ENCODE measurements at places on chromosomes 1 and 21. TPM values are rescaled to one million over a fixed set of nuclear protein-coding genes. Genes with fewer than 3 reads are reported as not detected.

The SLC1A7 gene
- 0.19 TPM for polyA plus RNA-seq

The S100A3 gene
- 5.2 TPM for polyA plus RNA-seq

The NTNG1 gene
- not detected for polyA plus RNA-seq

The CBR3 gene
- 4.2 TPM for polyA plus RNA-seq

The AMY2A gene
- not detected for polyA plus RNA-seq

The LMOD1 gene
- 14.5 TPM for polyA plus RNA-seq

The ZBTB17 gene
- 26.5 TPM for polyA plus RNA-seq

The GBP7 gene
- not detected for polyA plus RNA-seq

The GJA9 gene
- polyA plus RNA-seq: not detected

The FMO2 gene
- polyA plus RNA-seq: 7.5 TPM

The SLC19A1 gene
- 3.5 TPM for polyA plus RNA-seq

The RHCE gene
- 1.4 TPM for polyA plus RNA-seq

The DISC1 gene
- polyA plus RNA-seq: 0.76 TPM

The NCMAP gene
- polyA plus RNA-seq: not detected

The OTUD7B gene
- 8.1 TPM for polyA plus RNA-seq

The OR14K1 gene
- not detected for polyA plus RNA-seq

The ALG6 gene
- 6.0 TPM for polyA plus RNA-seq

The WNT9A gene
- 1.3 TPM for polyA plus RNA-seq

Measured in heart left ventricle (tissue), 16 donors.